Activated CD4-positive, alpha-beta T cell treated with anti-CD3 and anti-CD28 coated beads for 4 hours (primary cell): ENCODE measurements at places on chromosomes 13 and 19.

DNA sequence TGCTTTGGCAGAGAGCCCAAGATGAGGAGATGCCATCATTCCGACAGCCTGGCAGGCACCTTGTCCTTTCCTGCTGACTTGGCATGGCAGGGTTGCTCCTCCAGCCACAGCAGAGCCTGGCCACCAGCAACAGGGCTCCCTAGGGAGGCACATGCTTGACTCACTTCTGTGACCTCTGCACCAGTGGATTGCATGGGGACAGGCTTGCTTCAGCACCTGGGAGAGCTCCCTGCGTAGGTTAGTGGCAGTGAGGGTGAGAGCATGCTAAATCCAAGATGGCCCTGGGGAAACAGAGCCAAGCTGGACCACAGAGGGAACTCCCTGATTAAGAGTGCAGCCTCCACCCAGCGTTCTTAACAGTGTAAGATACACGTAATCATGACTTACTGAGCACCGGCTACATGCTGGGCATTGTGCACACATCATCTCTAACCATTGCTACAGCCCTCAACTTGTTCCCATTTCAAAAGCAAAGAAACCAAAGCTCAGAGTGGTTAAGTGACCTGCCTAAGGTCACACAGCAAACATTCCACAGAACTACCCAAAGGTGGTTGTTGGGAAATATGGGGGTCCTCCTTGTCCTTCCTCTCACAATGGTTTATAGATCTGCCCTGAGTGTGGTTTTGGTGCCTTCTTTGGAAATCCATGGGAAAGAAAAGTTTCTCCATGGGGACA, 116.6 kb upstream of the UQCRFS1 start:
- no peak for DNase-seq

- no peak for DNase-seq
These were observed 106.1 kb downstream of the RGCC start for GRCh38 chr13:41563341-41563983.

DNA sequence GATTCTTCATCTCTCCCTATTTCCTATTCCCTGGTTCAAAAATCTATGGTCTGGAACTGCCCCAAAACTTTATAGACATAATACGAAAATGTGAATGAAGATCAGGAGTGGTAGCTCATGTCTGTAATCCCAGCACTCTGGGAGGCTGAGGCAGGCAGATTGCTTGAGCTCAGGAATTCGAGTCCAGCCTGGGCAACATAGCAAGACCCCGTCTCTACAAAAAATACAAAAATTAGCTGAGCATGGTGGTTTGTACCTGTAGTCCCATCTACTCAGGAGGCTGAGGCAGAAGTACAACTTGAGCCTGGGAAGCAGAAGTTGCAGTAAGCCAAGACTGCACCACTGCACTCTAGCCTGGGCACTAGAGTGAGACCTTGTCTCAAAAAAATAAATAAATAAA, 35.1 kb downstream of the UGGT2 start:
- no peak for DNase-seq

DNA sequence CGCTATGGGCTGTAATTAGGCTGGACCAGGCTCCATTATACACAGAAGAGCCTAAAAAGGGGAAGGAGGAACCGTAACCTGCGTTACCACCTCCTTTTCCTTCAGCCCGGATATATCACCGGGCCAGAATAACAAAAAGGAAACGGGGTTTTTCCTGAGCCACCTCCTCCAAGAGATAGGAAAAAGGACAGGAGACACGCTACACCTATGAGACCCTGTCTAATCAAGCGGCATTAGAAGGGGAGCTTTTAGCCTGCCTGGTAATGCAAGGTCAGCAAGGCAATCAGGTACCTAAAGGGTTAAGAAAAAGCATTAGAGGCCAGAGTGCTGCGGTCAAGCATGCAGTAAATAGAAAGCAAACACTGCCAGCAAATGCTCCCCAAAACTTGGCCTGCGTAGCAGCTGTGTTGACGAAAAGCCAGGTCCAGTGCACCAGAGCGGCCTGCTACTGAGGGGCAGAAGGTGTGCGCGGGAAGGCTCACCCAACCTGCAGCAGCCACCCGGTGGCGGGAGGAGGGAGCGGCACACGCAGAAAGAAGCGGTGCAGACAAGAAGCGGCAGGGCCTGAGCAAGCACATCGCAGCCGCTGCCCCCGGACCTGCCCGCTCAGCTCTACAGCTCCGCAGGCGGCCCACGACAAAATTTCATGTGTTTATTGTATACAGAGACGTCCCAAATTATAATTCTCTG, 1466.1 kb downstream of the UQCRFS1 start:
- no peak for DNase-seq

- DNase-seq, result no peak
These were observed 126.6 kb downstream of the HS6ST3 start for GRCh38 chr13:96216543-96216942.
